ENCODE measurements at places on chromosomes 6 and 20.
A peak's percentile ranks its signal among the peaks of the same experiment; 100 is the strongest.

DNA sequence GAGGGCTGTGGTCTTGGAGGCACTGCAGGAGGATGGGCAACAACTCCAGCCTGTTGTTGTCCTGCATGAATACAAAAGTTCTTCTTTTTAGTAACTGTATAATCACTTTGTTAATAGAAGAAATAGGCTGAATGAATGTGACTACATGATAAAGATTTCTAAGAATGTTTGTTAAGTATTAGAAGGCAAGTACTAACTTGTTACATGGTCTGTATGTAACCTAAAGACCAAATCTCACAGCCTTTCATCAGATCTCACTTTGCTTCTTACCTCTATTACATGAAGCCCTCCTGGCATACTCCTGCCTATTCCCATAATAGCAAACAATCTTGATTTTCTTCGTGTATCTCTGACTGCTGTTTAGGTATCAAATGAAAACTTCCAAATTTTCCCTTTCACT, 73.4 kb downstream of the REPS1 start:
- DNase-seq: no peak

DNA sequence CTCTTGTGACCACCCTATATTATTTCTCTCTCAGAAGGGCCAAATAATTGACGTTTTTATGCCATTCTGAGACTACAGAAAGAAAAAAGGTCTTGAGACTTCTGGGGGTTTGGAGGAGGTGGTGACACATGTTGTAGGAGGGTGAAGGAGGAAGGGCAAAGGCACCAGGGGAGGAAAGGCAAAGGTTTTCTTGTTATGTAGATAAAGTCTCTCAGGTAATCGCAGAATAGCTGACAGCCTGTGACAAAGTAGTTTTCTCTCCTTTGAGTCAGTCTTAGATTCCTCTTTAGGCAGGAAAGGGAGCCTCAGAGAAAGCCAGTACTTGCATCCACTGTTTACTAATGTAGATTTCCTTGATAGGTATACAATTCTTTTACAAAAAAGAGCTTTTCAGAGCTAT, 23.6 kb downstream of the OR2B2 start:
- no peak for DNase-seq

DNA sequence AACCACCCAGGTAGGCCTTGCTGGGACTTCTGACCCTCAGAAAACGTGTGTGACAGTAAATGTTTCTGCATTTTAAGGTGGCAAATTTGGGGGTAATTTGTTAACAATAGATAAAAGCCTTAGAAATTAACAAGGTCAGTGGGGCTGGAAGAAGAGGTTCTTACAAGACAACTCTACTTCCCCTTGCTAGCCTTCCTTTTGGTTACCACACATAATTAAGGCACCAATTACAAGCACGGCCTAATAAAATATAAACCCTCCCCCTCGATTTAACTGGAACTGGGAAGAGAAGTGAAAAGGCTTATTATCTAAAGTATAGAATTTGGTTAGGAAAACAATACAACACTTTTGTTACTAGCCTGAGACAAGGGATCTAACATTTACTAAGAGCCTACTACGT, 38.8 kb downstream of the ELOVL5 start:
- no peak for DNase-seq

- no peak for DNase-seq
These were observed 20.3 kb upstream of the BCAS4 start for GRCh38 chr20:50774515-50774914.

GRCh38 chr20:15703171-15703911, 869.9 kb downstream of the KIF16B start:
- peak; percentile 85 for DNase-seq

- no peak for DNase-seq
These were observed 173.7 kb downstream of the CLVS2 start for GRCh38 chr6:123169774-123170095.

GRCh38 chr20:60976913-60977312, 275.1 kb upstream of the CDH4 start:
- no peak for DNase-seq

GRCh38 chr6:42281570-42281969, 63.9 kb upstream of the MRPS10 start:
- no peak for DNase-seq

GRCh38 chr6:41466437-41466990, 79.7 kb upstream of the FOXP4 start:
- DNase-seq: no peak

GRCh38 chr6:38714239-38715015, 684 bp upstream of the DNAH8 start:
- DNase-seq: no peak

DNA sequence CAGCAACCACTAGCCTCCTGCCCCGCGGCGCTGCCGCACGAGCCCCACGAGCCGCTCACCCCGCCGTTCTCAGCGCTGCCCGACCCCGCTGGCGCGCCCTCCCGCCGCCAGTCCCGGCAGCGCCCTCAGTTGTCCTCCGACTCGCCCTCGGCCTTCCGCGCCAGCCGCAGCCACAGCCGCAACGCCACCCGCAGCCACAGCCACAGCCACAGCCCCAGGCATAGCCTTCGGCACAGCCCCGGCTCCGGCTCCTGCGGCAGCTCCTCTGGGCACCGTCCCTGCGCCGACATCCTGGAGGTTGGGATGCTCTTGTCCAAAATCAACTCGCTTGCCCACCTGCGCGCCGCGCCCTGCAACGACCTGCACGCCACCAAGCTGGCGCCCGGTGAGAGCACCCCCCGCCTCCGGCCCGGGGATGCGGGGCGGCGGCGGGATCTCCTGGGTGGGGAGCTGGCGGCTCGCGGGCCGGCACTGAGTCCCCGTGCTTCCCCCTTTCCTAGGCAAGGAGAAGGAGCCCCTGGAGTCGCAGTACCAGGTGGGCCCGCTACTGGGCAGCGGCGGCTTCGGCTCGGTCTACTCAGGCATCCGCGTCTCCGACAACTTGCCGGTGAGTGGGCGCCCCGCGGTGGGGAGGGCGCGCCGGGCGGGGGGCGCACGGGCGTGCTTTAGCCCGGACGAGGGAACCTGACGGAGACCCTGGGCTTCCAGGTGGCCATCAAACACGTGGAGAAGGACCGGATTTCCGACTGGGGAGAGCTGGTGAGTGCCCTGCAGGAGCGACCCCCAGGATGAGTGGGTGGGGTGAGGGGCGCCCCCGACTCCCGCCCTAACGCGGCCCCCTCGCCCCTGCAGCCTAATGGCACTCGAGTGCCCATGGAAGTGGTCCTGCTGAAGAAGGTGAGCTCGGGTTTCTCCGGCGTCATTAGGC, 585 bp downstream of the PIM1 start:
- DNase-seq: peak; percentile 47

- no peak for DNase-seq
These were observed 41.8 kb downstream of the SLC22A23 start for GRCh38 chr6:3415082-3415453.

DNA sequence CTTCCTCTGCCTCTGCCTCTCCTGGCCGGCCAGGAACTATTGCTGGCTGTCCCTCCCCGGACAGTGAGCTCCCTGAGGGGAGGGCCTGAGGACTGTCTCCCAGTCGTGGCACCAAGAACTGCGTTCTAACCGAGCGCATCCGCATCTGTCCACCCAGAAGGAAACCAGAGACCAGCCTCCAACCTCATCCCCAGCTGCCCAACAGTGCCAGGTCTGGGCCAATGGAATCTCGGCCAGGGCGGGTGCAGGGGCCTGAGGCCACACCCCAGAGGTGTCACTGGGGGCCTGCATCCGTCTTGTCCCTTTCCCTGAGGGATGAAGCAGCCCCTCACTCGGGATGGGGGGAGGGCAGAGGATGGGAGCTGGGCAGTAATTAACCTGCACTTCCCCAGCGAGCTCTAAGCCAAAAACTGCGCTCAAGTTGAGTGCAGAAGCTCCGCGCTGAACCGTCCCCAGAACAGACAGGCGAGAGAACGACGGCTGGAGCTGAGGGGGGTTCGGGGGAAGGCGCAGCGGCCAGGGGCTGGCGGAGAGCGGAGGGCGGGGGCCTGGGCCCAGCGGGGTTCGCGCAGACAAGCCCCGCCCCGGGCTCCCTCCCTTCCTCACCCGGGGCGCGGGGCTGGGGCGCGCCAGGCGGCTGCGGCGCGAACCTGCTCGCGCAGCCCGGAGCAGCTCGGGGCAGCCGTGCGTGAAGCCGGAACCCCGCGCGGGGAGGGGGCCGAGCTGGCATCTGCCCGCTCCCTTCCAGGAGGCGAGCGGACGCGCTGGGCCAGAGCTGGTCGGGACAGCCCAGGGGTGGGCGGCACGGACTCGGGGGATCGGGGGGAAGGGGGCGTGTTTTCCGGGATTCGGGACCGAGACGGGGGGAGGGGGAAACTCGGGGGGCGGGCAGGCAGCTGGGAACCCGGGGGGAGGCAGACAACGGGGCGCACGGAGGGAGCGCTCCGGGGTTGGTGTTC, 1.4 kb downstream of the TFEB start:
- peak; percentile 28 for DNase-seq

- DNase-seq: no peak
These were observed 148.8 kb downstream of the DTNBP1 start for GRCh38 chr6:15513801-15514711.

DNA sequence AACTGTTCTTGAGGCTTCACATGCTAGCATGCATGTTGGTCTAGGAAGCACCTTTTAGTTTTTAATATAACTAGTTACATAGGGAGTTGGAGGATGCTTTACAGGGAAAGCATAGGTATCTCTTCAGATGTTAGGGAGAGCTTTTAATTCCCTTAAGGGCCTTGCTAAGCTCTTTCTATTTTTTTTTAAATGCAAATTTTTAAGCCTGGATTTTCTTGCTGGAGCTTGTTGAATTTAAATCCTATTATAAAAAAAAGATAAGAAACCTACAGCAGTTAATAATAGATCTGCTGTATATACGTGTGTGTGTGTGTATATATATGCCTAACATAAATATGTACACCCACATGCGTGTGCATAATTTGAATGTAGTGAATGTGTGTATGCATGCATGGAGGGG, 79.0 kb downstream of the FIG4 start:
- DNase-seq: no peak

DNA sequence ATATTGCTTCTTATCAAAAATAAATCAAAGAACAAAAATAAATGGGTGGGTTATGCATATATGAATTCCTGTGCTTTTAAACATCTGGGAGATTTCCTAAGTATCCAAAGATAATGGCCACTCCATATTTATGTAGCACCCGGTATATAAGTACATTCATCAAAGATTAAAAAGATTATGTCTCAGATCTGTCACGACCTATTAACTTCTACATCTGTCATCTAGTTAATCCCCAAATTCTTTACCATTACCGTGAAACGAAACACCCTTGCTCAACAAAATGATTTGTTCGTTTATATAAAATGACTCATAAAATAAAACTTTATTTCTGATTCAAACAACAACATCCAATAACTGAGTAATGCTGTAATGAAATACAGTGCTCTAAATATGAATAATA, 64.8 kb upstream of the FOXQ1 start:
- DNase-seq: no peak

- no peak for DNase-seq
These were observed 10.7 kb upstream of the IPCEF1 start for GRCh38 chr6:154367336-154367735.

- no peak for DNase-seq
These were observed 101.5 kb upstream of the MARCKS start for GRCh38 chr6:113755449-113756289.

DNA sequence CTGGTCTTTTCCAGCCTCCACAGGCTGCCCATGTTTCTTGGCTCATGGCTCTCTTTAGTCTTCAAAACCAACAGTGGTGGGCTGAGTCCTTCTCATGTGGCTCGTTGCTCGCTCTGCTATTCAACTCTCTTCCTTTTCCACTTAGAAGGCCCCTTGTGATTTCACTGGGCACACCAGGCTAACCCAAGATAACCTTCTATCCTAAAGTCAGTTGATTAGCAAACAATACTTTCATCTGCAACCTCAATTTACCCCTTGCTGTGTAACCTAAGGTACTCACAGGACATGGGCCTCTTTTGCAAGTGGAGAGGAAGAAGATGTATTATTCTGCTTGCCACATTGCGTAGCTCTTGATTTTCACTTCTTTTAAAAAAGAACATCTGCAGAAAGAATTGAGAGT, 79.6 kb downstream of the UTRN start:
- no peak for DNase-seq

- no peak for DNase-seq
These were observed 881 bp downstream of the SFT2D1 start for GRCh38 chr6:166341464-166341863.

Data from kidney capillary endothelial cell (primary cell).